Anterior cingulate cortex (tissue), 58 donors: ENCODE measurements at places on chromosomes 6 and 20.

- no peak for DNase-seq
Observed at GRCh38 chr6:84976526-84977362, 212.3 kb upstream of the TBX18 start.

DNA sequence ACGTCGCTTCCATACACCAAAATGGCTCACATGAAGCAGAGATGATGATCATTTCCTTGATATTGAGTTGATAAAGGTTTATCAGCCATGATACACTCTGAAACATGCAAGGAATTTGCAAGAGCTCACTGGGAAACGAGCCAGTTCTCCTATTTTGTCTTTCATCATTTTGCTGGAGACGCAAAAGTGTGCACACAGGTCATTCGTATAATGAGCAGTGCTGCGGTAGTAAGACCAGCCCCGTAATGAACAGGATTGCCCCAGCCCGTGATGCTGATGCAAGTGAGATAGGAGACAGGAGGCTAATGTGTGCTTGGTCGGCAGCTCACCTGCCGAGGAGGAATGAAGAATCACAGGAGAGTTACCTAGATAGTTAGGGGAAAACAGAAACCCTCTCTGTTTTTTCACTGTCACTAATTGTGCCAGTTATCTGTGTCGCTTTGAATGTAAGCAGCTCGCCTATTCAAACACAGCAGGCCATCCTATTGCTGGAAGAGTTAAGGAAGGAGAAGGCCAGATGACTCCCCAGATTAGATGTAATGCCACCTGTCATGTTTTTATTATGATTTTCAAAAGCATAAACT, 391.8 kb downstream of the SAMD5 start:
- DNase-seq, result no peak

- no peak for DNase-seq
Observed at GRCh38 chr6:144896289-144896688, 611.2 kb downstream of the UTRN start.

DNA sequence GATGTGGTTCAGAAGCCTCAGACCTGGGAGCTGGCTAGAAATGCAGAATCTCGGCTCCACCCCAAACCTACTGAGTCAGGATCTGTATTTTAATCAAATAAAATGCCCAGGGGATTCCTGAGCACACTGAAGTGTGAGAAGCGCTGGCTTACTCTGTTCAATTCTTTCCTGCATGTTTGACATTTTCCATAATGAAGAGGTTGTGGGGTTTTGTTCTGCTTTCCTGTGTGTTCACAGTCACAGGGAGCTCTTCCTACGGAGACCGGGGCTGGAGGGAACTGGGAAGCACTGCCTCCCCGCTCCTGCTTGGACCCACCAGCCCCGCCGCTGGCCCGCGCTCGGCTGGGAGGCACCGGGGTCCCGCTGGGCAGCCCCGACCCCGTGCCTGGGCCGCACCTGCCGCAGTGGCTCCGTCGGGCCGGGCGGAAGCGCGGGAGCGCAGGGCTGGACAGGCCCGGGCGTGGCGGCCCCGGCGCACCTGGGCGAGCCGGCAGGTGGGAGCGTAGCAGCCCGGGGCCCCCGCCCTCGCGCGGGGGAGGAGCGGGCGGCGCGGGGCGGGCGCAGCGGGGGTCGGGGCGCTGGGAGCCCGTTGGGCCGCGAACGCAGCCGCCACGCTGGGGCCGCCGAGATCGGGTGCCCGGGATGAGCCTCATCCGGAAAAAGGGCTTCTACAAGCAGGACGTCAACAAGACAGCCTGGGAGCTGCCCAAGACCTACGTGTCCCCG, at the start of gene MAPK13:
MAPK13 (plus strand) TSS at position 573 of the 726 bp plus-strand sequence; CDS start at position 643, 70 bp downstream.
- DNase-seq, result no peak

- DNase-seq, result no peak
Observed at GRCh38 chr6:79077715-79078074, 359 bp downstream of the PHIP start.

DNA sequence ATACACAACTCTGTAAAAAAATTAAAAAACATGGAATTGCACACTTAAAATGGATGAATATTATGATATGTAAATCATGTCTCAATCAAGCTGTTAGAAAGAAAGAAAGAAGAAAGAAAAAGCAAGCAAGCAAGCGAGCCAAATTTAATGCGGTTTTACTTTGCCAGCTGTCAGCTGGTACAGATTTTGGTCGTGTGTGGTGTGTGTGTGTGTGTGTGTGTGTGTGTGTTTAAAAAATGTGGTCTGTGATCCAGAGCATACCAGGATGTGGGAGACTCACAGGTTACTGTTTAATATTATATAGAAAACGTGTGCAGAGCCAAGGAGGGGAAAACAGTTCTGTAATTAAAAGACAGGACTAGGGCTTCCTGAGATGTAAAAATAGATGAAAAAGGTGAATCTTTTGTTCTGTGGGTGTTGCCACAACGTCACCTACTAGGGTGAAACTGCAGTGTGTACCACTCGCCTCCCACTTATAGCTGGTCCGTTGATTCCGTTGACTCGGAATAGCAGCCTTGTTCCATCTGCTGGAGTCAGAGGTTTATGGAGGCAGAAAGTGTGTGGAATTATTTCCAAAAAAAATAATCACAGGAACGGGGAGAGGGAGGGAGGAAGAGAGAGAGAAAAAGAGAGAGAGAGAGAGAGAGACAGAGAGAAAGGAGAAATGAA, 197.7 kb downstream of the BCAS1 start:
- no peak for DNase-seq

DNA sequence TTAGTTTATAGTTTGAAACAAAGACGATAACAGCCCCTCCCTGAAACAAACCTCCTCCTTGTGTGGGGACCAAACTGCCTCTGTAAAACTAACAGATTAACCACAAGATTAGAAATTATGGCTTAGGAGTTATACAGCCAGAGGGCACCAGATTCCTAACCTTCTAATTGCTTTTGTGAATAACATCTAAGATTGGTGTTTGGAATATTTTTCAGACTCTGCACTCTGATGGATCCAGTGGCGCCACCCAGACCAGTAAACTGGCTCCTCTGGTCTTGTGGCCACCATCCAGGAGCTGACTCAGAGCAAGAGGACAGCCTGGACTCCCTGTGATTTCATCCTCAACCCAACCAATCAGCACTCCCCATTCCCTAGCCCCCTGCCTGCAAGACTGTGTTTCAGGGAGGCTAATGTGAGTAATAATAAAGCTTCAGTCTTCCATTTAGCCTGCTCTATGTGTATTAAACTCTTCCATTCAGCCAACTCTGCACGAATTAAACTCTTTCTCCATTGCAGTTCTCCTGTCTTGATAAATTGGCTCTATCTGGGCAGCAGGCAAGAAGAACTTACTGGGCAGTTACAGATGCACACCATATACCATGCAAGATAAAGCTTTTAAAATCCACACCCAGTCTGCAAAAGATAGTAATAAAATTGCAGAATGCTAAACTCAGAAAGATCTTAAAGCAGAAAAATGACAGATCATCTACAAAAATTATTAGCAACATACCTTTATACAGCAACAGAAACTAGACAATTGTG, 58.5 kb upstream of the SLC22A16 start:
- peak; percentile 36 for DNase-seq

GRCh38 chr6:169960003-169960344, 208.6 kb downstream of the ERMARD start:
- no peak for DNase-seq

GRCh38 chr6:41186031-41186562, 14.9 kb downstream of the TREML2 start:
- DNase-seq, result no peak

DNA sequence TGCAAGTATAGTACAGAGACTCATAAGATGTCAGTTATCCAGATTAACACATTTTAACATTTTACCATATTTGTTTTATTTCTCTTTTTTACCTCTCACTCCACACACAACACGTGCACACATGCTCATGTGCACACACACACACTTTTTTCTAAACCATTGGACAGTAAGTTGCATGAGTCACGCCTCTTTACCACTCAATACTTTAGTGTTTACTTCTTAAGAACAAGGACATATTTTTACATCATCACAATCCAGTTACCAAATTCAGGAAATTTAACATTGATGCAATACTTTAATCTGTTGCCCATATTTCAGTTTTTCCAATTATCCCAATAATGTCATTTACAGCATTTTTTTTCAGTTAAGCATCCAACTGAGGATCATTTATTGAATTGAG, 109.0 kb downstream of the RIN2 start:
- DNase-seq, result no peak

- DNase-seq, result no peak
Observed at GRCh38 chr6:25537349-25538018, 114.5 kb upstream of the SCGN start.

- no peak for DNase-seq
Observed at GRCh38 chr6:52307900-52308372, 23.4 kb upstream of the MCM3 start.
